Stimulated activated CD4-positive, alpha-beta T cell treated with anti-CD3 and anti-CD28 coated beads, Interleukin-4, amount 100 ng/mL, for 4 hours (primary cell): ENCODE measurements at places on chromosomes 4 and X.

- no peak for DNase-seq
Measured at GRCh38 chr4:175622887-175623286, 189.2 kb downstream of the GPM6A start.

DNA sequence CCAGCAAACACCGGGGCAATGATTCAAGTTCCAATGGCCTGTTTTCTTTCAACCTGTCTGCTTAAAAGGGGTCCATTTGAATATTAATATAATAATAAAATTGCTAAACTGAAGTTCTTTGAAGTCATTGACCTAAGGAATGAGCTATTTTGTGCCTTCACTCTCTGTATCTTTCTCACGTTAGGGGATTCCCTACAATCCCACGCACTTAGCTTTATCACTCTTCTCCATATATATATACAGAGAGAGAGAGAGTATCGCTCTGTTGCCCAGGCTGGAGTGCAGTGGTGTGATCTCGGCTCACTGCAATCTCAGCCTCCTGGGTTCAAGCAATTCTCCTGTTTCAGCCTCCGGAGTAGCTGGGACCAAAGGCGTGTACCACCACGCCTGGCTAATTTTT is 83.9 kb upstream of the NWD2 start:
- DNase-seq, result no peak

- DNase-seq, result no peak
Measured at GRCh38 chr4:37628977-37629609, 57.1 kb downstream of the RELL1 start.

DNA sequence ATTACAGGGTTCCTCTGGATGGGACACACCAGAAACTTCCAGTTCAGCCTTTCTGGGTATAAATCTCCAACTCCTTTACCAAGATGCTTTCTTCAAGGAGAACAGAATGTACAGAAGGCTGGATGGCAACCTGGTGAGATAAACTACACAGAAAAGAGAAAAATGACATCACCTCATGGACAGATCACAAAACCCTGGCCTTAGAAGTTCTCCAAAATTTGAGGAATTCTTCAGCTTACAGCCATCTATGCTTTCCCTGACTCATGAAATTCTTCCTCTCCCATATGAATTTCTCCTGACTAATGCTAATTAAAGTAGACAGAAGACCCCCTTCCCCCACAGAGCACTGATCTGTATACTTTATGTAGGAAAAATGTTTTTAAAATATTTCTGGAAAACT is 345.4 kb downstream of the STIM2 start:
- DNase-seq, result no peak

DNA sequence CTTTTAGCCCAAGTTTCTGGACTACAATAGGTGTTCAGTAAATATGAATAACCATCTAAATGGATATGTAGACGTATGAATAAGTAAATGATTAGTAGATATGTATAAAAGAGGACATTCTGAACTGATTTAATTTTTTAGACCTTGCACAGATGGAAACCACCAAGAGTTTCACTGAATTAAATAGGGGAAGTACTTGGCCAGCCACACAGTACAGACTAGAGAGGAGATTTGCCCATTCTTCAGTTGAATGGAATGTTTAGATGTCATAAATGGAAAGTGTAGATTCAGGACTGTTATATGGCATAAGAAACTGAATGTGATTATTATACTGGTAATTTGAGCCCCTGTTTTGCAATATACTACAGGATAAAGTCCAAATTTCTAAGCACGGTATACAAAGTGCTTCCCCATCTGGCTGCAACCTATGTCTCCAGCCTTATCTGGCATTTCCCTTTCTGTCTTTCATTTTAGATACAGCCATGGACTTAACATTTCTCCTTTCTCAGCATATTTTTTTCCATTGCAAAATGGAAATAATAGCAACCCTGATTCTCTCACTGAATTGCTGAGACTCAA is 137.8 kb upstream of the HS3ST1 start:
- DNase-seq, result no peak

DNA sequence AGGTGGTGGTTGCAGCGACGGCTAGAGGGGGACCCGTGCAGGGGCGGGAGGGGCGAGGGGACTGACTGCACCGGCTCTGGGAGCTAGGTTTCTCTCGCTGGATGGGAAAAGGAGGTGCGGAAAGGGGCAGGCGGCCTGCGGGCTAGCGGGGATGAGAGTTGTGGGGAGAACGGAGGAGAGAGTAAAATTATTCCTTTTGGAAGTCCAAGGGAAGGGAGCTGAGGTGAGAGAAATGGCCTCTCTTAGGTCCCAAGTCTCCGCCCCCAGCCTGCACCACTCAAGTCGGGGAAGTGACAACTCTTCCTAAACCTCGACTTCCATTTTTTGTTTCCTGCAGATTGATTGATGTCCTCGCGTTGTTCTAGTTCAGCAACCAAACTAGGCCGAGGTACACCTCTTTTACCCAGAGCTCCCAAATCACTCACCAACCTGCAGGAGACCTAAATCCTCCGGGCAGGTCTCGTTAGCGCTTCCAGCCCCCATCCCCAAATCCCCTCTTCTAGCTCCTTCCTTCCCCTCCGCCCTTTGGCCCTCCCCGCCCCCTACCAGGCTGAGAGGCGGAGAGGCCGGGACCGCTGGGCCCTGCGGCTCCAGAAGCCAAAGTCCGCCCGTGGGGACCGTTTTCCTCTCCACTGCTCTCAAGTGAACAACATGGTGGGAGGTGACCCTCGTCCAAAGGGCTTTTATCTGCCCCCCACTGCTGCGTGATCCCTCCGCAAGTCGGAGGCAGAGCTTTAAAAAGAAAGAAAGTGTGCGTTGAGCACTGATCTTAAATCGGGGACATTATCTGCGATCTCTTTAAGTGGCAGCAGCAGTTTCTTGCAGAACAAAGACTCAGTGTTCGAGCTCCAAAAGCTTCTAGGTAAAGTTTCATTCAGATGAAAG is 7.3 kb downstream of the PITX2 start:
- DNase-seq, result no peak

DNA sequence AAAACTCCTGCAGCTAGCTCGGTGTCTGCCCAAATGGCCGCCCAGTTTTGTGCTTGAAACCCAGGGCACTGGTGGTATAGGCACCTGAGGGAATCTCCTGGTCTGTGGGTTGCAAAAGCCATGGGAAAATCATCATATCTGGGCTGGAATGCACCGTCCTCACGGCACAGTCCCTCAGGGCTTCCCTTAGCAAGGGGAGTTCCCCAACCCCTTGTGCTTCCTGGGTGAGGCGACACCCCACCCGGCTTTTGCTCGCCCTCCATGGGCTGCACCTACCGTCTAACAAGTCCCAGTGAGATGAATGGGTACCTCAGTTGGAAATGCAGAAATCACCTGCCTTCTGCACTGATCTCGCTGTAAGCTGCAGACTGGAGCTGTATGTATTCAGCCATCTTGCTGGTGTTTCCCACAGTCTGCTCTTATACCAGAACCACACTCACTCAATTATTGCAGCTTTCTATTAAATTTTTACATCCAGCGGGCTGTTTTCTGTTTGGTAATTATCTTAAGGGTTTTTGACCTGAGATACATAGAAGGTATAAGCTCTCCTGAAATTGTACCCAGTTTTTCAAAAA is 36.7 kb upstream of the NPNT start:
- no peak for DNase-seq

DNA sequence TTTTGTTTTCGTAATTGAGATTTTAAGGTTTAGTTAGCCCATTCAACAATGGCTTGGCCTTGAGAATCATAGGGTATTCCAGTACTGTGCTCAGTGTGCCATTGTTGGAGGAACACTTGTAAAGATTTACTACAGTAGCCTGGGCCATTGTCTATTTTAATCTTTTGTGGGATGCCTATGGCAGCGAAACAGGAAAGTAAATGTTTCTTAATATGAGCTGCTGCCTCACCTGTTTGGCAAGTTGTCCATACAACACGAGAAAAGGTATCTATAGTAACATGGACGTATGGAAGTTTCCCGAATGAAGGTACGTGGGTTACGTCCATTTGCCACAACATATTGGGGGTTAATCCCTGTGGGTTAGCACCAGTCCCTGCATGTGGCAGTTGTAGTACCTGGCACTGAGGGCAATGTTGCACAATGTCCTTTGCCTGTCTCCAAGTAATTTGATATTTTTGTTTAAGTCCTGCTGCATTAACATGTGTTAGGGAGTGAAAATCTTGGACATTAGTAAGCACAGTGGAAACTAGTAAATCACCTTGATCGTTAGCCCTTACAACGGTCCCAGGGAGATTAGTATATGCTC is 38.6 kb upstream of the AADAT start:
- no peak for DNase-seq

GRCh38 chrX:119503484-119503861 is 35.2 kb downstream of the SLC25A5 start:
- no peak for DNase-seq

DNA sequence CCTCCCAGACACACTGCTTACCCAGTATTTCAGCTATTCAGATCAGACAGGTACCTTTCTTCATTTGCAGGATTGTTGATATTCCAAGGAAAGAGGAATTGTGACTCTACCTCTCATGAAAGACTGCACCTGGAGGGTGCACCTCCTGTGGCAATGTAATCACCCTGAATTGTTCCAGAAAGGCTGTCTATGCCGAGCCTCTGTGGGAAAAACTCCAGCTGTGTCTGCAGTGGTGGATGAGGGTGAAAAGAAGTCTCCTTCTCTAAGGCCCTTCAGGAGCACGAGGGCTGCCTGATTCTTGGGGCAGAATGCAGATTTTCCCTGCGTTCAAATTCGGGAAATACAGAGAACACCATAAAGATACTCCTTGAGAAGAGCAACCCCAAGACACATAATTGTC is 108.2 kb upstream of the ADAMTS3 start:
- no peak for DNase-seq

GRCh38 chr4:184201179-184201578 is 16.5 kb downstream of the ENPP6 start:
- DNase-seq, result no peak

GRCh38 chr4:118872181-118872580 is 16.5 kb upstream of the SYNPO2 start:
- no peak for DNase-seq

GRCh38 chr4:73735231-73735630 is 5.1 kb upstream of the CXCL8 start:
- DNase-seq, result no peak

- no peak for DNase-seq
Measured at GRCh38 chr4:106366026-106366425, 2.6 kb downstream of the GIMD1 start.

GRCh38 chrX:15874672-15875071 is 20.1 kb upstream of the AP1S2 start:
- DNase-seq, result no peak

DNA sequence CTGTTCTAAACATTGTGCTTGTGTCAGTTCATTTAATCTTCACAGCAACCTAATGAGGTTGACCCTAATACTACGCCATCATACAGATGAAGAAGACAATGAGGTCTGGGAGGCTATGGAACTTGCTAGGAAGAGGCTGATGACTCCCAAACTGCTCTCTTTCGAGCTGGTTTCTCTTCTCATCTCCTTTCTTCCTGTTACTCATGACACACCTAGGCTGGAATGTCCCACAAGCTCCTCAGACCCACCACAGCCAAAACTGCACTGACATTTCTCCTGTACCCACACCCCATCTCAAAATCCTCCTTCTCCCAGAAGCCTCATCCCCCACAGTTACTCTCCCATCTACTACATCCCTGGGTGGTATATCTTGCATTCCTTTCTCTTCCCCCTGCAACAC is 27.4 kb upstream of the PJA1 start:
- no peak for DNase-seq

GRCh38 chrX:10554612-10555270 is 65.6 kb downstream of the MID1 start:
- DNase-seq, result no peak

- no peak for DNase-seq
Measured at GRCh38 chr4:171042989-171043524, 770.1 kb upstream of the GALNTL6 start.

DNA sequence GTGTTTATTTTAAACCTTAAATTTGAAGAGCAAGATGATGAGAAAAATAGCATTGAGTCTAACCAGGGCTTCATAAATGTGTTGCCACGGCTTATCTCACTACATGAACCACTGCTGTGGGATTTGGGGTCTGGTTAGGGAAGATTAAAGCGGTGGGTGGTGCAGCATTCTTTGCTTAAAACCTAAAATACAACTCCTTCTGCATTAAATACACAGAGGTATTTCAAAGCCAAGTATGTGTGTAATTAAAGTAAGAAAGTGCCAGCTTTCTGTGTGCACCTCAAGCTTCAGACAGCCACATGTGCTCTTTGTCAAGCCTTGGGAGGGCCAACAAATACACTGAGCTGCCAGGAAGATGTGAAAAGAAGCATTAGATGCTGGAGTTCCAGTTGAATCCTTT is 128.0 kb downstream of the CPE start:
- no peak for DNase-seq

DNA sequence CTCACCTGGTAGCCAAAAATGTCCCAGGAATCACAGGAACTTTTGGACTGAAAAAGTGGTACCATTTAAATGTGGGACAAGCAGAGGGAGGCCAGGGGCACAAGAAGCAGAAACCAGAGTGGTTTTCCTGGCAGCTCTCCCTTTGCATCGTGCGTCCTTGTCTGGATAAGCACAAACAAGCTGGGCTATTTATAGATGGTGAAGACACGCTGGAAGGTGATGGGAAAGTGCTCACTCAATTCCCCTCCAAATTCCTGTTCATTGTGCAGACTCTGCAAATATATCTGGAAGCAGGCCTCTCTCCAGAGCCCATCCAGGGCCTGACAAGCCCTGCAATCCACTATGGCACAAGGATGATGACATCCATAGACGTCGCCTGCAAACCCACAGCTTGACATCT is 63.6 kb upstream of the MAP3K15 start:
- DNase-seq, result no peak

DNA sequence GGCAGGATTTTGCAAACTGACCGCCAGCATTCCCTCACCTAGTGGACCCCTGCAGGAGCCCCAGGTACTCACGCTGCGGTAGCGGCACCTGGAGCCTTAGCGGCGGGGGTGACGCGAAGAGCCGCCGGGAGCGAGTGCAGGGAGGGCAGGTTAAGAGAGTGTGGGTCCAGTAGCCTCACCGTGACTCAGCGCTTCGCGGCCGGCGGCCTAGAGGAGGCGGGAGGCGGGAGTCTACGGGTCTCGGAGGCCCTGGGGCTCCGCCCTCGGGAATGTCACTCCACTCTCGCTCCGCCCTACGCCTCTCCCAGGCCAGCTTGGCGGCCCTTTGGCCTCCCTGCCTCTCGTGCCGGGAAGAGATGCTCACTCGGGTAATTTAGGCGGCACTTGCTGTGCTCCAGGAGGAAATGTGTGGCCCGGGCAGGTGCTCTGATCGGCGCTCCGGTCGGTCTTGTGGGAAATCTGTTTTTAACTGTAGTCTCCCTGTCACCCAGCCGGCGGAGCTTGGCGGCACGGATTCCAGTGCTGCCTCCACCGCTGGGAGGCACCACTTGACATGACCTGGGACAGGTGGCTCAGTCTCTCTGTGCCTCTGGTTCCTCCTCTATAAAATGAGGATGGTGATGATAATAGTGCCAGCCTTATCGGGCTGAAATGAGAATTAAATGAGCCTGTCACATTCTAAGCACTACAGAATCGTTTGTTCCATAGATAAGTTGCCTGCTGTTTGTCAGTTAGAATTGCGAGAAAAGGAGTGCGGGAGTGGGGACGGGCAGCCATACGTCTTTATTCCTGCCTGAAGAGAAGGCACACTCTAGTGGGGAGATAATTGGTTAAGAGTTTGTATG is at the start of gene PIR:
Gene PIR (minus strand): TSS at position 216 of the 845 bp plus-strand sequence. CDS start 2,076 bp downstream, outside the sequence.
- peak; percentile 58 for DNase-seq
